Right hindlimb (tissue), 1 donor: ENCODE measurements at places on chromosomes 4 and X.

GRCh38 chrX:26466387-26466786 lies 250.4 kb downstream of the MAGEB5 start:
- no peak for DNase-seq

DNA sequence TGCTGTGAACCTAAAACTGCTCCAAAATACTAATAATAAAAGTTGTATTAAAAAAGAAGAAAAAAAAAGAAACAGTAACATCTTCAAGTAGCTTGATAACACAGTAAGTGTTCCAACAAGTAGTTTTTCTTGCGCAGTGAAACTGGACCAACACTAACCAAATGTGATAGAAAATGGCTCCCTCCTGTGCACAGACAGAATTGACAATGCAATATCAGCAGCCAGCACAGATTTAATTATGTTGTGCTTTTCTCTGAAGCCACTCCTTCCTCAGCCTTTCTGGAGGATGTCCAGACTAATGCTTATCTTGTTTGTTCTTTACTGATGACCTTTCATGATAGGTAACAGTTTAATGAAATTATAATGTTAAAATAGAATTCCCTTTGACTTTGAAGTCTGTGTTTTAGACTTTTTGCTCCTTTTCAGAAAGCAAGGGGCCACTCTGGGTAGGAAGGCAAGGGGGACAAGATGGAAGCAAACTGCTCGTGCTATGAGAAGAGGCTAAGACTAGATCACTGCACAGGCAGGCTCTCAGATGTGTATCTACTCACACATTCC lies 147.1 kb upstream of the RPL34 start:
- DNase-seq: no peak

- DNase-seq: peak; percentile 42
Observed at GRCh38 chr4:152778656-152779512, 646 bp downstream of the TIGD4 start.

GRCh38 chr4:107278791-107279483 lies 242.8 kb upstream of the DKK2 start:
- no peak for DNase-seq

- no peak for DNase-seq
Observed at GRCh38 chr4:154574311-154574710, 11.5 kb downstream of the FGB start.

GRCh38 chr4:159134429-159134828 lies 31.6 kb downstream of the RAPGEF2 start:
- no peak for DNase-seq

DNA sequence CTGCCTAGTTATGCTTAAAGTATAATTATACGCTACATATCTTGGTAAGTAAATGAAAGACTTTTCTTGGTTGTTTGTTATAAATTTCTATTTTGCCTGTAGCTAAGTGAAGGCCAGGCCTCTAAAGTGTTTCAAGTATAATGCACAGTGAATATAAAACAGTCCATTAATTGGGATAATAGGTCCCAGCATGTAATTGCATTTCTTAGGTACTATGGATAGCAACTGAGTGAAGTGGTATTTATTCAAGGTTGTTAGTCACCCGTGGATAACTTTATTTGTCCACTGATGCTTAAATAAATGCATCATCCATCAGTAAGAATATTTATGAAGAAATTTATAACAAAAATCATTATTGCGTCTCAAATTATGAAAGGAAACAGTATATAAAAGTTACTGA lies 59.1 kb downstream of the TEX13C start:
- DNase-seq: no peak

- DNase-seq: no peak
Observed at GRCh38 chrX:7019555-7019954, 128.0 kb upstream of the STS start.

DNA sequence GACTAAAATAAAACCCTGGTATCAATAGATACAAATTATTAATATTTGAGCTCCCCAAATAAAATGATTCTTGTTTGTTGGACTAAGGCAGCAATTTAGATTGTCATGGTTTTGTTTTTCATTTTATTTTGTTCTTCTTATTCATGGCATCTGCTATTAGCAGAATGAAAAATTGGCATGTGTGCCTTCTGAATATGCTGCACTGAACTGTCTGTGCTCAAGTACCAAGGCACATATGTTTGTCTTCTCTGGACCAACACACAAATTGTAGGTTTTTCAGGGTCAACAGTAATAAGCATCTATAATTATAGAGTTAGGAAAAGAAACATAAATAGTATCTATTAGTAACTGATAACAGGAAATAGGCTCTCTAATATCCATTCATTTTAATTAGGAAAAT lies 121.1 kb downstream of the BANK1 start:
- no peak for DNase-seq

DNA sequence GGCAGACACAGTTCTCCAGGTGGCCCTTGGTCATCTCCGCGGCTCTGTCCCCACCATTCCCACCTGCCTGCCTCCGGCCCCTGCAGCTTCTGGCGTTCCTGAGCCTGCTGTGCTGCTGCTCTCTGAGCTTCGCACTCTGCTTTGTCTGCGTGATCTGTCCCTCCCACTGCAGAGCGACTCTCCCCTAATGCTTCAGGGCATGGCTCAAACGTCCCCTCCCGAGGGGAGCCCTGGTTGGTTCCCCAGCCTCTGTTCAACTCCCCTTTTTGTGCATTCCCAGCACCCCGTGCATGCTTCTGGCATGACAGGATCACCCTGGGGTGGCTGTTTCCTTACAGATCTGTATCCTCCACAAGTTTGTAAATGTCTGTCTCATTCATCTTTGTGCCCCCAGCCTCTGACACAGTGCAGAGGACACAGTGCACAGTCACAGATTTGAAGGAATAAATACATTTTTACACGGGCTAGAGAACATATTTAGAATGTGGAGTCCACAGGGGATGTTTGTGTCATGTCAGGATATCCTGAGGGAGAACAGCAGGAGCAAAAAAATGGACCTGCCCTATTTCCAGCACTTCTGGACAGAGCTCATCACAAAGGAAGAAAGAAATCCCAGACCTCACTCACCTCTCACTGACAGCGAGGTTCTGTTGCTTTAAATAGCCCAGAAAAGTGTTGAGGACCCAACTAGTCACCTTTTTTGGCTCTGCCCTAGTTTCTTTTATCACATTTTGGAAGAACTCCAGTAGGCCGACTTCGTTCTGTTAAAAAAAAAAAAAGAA lies 72.6 kb downstream of the GATB start:
- no peak for DNase-seq

DNA sequence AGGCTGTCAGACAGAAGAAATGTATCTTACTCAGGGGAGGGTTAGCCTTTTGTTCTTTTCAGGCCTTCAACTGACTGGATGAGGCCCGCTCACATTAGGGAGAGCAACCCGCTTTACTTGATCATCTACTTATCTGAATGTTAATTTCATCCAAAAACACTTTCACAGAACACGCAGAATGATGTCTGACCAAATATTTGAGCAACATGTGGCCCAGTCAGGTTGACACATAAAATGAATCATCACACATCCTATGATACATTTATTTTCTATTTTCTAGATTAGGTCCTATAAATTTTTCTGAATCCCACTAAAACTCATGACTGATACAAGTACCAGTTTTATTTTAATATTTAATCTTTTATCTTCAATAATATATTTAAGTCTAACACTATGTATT lies 260.3 kb downstream of the IL15 start:
- no peak for DNase-seq

GRCh38 chr4:95124906-95125504 lies 367.2 kb downstream of the BMPR1B start:
- peak; percentile 42 for DNase-seq

DNA sequence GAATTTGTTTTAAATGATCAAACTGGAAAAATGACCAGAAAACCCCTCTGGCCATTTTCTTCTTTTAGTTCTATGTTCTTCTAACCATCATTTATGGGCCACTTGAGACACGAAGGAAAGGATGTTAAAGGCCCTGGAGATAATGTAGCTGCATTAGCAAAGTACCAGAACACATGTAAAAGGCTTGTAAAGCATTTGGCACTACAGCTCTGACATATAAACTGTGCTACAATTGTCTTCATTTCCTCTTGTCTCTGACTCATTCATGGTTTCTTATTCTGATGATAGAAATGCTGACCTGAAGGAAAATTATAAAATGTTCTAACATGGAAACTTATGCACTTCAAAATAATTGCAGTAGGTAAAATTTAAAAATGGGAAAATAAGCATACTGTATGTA lies 388.7 kb downstream of the FAT4 start:
- no peak for DNase-seq

DNA sequence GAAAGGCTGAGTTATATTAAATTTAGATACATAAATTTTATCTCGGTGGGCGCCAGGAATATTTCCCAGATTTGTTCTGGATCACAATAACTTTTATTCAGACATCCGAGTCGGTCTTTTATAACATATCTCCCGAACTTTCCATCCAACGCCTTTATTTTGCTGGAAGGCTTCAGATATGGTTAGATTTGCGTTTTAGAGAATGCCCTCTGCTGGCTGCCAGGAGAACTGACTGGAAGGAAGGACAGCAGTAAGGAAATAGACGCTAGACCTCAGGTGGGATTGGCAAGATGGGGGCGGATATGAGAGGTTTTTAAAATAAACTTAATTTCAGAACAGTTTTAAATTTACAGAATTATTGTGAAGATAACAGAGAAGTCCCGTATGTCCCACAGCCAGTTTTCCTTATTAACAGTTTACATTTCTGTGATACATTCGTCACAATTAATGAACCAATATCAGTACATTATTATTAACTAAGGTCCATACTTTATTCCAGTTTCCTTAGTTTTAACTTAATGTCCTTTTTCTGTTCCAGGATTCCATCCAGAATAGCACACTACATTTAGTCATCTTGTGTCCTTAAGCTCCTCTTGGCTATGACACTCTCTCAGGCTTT lies 4.6 kb upstream of the KANTR start:
- peak; percentile 55 for DNase-seq

GRCh38 chr4:117621673-117622072 lies 412.6 kb upstream of the NDST3 start:
- no peak for DNase-seq
